ACHN (cell line): ENCODE measurements at places on chromosomes 2 and 18.

DNA sequence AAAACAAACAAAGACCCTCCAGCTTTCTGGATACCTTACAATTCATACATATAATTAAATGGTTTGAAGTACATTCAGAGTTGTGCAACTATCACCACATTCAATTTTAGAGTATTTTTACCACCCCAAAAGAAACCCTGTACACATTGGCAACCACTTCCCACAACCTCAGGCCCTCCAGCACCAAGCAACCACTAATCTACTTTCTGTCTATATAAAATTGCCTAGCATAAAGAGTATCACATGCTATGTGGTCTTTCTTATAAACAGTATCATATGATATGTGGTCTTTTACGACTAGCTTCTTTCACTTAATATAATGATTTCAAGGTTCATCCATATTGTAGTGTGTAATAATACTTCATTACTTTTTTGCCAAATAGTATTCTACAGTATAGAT is 7.3 kb downstream of the IER3IP1 start:
- DNase-seq = no peak

GRCh38 chr2:124165698-124166097 is 140.6 kb downstream of the CNTNAP5 start:
- DNase-seq = no peak

GRCh38 chr2:26330604-26331003 is 15.3 kb upstream of the SELENOI start:
- DNase-seq = no peak

DNA sequence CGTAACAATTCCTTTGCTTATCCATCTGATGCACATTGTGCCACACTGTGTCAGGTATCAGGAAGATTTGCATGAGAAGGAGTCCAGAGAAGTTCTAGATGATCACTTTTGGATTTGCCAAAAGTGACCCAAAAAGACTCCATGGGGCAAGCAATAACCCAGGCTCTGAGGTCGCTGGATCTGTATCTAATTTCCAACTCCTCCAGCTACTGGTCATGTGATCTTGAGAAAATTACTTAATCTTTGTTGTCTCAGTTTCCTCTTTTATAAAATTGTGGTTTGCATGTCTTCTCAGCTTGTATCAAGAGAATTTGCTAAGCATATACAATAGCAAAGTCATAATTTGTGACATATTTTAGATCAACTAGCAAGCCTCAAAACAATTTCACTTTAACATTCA is 61.3 kb upstream of the ITGA4 start:
- no peak for DNase-seq

DNA sequence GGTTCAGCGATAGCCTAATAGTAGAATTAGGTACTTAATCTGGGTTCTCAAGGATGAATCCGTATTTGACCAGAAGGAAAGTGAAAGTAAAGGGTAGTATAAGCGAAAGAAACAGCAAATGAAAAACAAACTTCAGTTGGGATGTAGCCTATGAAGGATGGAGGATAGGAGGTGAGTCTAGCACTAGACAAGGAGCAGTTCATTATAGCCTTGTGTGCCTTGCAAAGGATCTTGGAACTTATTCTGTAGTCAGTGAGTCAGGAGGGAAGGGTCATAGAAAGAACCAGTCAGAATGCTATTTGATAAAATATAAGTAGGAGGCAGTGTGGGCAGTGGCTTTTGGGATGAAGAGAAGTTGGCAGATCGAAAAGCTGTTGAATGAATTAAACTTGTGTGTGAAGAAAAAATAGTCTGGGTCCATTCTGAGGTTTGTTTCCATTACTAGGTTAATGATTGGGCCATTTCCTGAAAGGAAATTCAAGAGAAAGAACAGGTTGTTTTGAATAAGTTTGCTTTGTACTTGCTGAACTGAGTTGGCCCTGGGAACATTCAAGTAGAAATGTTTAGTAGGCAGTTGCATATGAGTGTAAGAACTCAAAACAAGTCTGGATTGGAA is 48.5 kb downstream of the ANKRD12 start:
- peak; percentile 49 for DNase-seq

DNA sequence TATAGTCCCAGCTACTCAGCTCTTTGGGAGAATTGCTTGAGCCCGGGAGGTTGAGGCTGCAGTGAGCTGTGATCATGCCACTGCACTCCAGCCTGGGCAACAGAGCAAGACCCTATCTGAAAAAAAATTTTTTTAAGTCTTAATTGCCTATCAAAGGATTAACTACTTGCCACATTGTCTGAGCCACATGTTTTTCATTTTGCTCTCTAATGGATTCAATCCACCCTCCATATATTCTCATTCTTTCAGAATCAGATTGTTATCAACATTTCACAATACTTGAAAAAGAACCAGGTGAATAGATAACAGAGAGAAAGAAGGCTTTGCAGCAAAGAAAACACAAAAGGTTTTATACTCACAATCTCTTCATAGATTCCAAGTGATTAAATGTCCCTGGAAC is 61.0 kb downstream of the PXDN start:
- DNase-seq = no peak

- peak; percentile 71 for DNase-seq
These were observed 10.2 kb upstream of the THNSL2 start for GRCh38 chr2:88159955-88160415.

DNA sequence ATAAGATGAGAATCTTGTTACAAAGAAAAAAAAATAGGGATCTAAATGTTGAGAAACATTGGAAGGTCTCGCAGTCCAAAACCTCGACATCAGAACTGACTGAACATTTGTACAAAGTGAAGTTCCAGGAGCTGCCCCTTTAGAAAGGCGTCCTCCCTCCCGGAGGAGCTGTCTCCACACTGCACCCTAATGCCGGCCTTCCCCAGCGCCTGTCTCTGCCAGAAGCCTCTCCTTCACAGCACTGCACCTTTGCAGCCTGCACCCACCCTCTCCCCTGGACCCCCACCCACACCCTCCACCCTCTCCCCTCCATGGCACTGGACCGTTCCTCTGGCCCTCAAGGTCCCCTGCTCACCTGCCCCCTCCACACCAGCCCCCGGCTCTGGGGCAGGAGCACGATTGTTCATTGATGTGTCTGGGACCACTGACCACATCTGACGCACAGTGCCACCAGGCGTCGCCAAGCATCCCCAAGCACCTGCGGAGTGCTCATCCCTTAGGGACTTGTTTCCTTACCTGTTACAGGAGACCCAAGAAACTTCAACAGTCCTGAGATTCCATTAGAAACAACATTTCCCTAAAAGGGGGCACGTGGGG is 90.3 kb upstream of the SNTG2 start:
- no peak for DNase-seq

DNA sequence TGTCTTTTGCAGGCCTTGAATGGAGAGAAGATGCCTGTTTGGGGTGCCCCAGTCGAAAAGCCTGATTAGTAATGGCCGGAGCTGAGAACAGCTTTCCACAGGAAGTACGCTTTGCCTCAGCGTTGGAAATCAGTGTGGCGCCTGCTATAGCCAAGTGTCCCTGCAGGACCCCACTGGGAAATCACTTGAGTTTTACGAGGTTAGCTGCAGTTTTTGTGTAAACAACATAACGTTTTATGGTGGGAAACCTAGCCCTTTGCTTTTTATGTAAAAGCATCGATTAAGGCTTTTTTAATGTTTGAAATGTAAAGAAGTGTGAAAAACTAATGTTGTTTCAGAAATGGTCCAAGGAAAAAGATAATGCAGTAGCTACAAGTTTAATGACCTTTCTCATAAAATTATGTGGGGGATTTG is 234.2 kb downstream of the TTC32 start:
- DNase-seq = no peak

DNA sequence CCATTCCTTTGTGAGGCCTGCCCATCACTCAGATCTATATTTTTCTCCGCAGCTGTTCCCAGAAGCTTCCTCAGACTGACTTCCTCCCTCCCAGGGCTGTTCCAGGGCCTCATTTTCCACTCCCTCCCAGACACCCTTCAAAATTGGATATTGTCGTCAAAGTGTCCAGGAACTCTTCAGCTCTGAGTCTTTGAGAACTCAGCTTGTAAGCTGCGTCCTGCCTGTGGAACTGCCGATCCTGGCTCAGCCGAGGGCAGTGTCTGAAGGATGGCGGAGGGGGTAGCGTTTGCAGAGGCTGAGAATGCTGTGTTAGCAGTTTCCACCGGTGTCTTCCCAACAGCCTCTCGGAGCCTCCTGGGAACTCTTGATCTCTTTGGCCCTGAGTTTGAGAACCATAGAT is 27.1 kb downstream of the NCK2 start:
- no peak for DNase-seq

DNA sequence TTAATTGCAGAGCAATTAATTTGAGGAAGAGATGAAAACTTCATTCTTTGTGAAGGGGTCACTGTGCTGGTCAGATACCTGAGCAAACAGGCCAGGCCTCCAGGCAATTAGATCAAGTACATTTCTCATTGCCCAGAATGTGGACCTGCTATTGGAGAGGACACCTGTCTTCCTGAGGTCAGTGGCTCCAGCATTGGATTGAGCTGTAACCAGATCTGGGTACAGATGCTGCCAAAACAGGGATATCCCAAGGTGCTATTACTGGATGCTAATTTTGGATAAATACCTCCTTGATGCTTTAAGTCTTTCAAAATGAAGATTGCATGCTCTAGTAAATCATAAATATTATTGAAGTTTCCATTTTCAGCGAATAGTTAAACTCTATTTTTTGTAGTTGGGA is 131.5 kb downstream of the FAM161A start:
- no peak for DNase-seq

DNA sequence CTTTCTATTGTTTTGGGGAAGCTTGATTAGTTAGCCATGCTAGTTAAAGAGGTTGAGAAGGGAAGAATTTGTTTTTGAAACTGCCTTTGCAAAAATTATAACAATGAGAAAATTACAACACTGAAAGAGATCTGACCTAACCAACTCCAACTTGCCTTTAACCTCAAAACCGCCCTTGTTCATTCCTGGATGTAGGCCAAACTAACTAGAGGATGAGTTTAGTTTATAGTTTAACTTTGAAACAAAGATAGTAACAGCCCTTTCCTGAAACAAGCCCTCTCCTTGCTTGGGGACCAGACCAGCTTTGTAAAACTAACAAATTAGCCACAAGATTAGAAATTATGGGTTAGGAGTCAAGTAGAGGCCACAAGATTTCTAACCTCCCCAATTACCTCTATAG is 713.9 kb downstream of the CPS1 start:
- no peak for DNase-seq

GRCh38 chr2:230012267-230012884 is 56.3 kb downstream of the SLC16A14 start:
- DNase-seq = no peak

DNA sequence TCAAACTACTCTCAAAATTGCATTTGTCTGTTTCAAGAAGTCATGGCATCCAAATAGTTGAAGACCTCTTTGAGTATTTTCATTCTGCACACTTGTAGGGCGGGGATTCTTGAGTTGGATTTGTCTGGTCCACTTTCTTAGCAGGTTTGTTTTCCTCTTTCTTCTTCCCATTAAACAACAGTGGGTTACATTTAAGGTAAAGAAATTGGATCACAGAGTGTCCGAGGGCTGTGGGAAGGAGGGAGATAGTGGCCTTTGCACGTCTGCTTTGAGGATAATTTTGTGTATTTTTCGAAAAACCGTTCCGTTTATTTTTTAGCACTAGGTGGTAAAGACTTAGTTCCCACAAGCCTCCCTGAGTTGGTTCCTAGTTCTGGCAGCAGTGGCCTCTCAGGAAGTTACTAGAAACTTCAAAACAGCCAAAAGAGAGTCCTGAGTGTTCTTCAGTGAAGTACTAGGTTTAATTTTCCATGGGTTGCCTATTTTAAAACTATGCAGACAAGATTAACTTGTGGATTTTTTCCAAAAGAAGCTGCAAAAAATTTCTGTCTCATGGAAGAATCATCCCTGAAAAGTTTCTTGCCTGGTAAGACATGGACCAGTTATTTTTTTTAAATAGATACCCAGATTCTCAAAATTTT is 107.9 kb downstream of the CDC42EP3 start:
- no peak for DNase-seq

DNA sequence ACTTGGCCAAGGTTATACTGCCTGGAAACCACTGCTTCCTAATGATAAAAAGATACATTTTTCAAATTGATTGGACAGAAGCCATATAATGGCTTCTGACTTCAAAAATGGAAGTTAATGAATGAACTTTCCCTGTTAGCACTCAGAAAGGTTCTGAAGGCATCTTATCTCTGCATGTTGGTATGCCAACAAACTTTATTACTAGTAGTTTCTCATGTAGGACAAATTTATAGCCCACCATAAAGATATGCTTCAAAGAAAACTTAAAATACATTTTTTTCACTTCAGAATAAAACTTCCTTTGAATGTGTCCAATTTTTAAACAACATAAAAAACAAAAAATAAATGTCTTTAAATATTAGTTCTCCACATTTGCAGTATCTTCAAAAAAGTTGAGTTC is 10.0 kb downstream of the DOCK10 start:
- DNase-seq = no peak

DNA sequence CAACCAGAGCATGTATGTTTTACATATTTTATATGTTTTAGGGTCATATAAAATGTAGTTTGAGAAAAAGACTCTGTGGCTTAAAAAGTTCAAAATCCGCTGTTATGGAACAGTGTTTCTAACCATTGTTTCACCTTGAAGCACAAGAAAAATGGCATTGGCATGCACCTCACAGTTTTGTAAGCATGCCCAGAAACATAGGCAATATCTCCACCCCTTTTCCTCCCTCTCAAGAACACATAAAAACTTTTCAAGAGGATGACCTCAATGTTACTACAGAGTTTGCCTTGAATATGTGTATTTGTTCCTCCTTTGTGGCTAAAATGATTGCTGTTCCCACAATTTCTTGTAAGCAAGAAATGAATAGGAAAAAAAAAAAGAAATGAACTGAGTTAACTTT is 29.3 kb upstream of the SLC40A1 start:
- no peak for DNase-seq

DNA sequence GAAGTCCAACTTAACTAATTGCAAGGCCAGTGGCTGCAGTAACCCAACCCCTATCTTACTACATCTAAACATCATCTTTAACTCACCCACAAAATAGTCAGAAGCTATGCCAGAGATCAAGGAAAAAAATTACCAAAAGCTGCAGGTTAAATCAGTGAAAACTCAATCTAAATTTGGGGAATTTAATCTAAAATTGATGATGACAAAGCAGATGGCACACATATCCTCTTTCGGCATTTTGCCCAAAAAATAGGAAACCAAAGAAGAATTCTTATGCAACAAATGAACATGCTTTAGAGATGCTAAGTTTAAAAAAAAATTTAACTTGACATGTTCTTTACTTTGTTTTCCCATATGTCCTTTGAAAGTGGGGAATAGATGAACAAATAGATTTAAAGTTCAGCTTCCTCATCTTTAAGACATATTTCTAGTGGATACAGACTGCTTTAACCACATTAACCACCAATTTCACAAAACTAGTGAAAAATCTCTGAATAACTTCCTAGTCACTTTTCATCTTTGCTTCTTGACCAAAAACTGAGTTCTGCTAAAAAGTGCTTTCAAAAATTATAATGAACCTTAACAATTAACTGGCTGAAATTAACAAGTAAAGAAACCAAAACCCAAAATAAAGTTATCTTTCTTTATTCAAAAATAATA is 74.3 kb upstream of the CCDC150 start:
- DNase-seq = no peak

GRCh38 chr18:64714086-64714485 is 565.2 kb upstream of the LINC00305 start:
- DNase-seq = no peak

- DNase-seq = no peak
These were observed 266.7 kb upstream of the HDAC4 start for GRCh38 chr2:239667431-239667985.

GRCh38 chr2:160343404-160343803 is 143.3 kb upstream of the ITGB6 start:
- DNase-seq = no peak

- no peak for DNase-seq
These were observed 79.5 kb upstream of the RIOK3 start for GRCh38 chr18:23373570-23373969.
